ENCODE measurements at places on chromosomes 11 and 22.

- DNase-seq: no peak
Measured at GRCh38 chr11:123905826-123906225, 3.9 kb downstream of the OR8D4 start.

- DNase-seq: no peak
Measured at GRCh38 chr11:35564245-35564595, 38.8 kb upstream of the PAMR1 start.

GRCh38 chr11:10979529-10979928 lies 121.7 kb upstream of the ZBED5 start:
- no peak for DNase-seq

- no peak for DNase-seq
Measured at GRCh38 chr11:121715405-121715804, 262.6 kb upstream of the SORL1-AS1 start.

DNA sequence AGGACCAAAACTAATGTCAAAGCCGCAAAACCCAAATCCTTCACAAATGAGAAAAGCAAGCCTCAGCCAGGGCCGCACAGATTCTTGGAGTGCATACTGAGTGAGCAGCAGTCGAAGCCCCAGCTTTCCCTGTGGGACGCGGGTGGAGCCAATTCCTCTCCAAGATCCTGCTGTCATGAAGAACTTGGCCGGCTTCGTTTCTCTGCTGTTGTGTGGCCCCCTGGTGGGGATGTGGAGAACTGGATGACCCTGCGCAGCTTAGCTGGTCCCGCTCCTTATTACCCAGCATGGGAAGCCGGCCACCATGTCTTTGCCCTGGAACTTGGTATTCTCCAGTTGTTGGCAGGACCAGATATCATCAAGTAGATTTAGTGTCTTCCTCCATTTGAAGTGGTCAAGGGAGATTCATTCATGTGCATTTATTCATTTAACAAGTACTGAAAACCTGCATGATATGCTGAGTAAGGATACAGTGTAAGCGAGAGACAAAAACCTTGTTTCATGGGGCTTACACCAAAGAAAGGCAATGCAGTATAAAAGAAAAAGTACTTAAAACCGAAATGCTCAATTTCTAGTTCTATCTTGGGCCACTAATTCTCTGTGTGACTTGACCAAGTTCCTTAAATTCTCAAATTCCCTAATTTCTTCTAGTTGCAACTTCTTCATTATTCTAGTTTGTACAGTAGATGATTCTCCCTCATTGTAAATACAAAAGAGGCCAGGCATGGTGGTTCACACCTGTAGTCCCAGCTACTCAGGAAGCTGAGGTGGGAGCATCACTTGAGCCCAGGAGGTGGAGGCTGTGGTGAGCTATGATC lies 56.7 kb upstream of the CRTAM start:
- peak; percentile 38 for DNase-seq

DNA sequence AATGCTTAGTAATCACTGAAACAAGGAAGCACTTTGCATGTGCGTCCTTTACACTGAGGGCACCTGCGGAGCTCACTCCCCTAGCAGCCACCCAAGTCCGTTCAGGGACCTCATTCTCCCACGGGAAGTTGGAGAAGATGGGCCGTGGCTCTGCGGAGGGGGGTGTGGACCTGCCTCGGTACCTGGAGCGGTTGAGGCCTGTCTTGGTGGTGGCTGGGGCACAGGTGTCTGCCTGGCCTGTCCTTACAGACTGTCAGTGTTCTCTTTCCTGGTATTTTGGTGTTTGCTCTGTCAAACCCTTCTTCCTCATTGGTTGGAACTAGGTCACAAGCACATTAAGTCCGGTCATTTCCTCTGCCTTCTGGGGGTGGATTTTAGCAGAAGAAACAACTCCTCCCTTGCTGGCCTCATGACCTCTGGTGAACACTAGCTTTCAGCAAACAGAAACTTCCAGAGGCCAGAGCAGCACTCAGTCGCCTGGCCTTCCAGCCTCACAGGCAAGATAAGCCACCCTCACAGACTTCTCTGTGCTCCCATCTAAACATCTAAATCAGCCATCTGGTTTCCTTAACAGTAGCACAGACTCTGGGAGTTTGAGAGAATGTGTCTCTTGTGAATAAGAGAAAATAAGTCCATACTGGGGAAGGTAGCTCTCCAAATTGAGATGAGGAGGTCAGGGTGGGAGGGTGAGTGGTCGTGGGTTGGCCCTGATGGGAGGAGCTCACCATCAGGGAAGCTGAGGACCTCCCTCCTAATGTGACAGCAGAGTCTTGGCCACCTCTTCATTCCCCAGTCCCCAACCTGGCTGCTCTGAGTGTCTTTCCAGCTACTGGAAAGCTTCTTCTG lies 8.6 kb downstream of the SNAP29 start:
- no peak for DNase-seq

GRCh38 chr22:49995361-49996118 lies 17.0 kb downstream of the IL17REL start:
- DNase-seq: no peak

DNA sequence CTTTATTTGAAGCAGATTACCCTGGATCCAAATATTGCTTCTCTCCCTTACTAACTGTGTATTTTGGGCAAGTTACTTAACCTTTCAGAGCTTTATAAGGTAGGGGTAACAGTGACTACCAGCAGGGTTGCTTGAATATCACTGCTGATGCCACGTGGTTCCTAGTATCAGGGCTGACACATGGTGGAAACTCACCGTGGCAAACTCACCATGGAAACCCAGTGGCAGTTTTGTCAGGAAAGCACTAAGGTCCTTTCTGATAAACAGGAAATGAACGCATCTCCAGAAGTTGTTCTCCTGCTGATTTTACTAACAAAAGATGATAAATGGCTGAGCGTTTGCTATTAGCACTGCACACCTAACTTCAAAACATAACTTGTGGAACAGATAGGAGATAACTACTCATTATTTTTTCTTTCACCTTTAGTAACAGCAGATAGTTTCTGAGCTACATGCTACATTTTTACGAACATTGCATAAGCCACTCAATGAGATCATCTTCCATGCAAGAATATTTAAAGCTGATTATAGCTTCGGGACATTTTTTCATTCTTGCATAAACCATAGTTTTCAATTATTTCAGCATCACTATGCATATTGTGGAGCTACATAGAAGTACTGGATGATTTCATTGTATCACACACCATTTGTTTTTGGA lies 59.7 kb upstream of the RAG2 start:
- DNase-seq: no peak

- no peak for DNase-seq
Measured at GRCh38 chr11:85021058-85021457, 606.1 kb downstream of the DLG2 start.

GRCh38 chr11:26741036-26741435 lies 19.2 kb upstream of the SLC5A12 start:
- DNase-seq: no peak
